Fibroblast of skin of right quadriceps (primary cell): ENCODE measurements at places on chromosomes 3 and 15.

DNA sequence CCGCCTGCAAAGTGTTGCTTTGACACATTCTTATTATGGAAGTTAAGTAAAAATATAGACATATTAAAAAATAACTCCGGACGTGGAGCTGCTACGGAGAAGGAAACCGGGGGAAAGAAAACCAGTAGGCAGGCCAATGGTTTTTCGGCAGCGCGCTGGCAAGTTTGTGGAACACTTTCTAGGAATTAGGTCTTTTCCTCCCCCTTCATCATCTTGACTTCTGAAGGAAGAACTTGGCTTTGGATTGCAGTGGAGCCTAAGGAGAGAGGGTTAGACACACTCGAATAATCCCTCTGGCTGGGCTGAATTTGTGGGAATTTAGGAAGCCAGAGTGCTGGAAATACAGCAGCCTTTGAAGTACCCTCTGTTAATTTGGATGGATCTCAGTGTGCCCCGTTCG, 317 bp downstream of the ROBO2 start:
- DNase-seq, result peak; percentile 8

DNA sequence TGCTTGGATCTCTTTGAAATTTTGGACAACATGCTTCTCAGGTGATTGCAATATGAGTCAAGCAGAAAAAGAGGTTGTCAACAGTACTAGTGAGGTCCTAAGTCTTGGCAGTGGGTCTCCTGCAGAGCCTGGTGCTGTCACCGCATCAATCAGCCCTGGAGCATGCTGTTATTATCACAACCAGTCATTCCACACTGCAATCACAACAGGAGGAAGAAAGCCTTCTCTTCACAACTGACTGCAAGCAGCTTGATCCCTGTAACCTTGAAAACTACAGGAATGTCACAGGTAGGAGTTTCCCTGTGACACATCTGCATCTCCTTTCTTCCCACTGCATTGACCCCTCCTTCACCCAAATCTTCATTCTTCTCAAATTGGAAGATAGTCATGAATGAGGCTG, 451.1 kb upstream of the ATP11B start:
- DNase-seq, result no peak

DNA sequence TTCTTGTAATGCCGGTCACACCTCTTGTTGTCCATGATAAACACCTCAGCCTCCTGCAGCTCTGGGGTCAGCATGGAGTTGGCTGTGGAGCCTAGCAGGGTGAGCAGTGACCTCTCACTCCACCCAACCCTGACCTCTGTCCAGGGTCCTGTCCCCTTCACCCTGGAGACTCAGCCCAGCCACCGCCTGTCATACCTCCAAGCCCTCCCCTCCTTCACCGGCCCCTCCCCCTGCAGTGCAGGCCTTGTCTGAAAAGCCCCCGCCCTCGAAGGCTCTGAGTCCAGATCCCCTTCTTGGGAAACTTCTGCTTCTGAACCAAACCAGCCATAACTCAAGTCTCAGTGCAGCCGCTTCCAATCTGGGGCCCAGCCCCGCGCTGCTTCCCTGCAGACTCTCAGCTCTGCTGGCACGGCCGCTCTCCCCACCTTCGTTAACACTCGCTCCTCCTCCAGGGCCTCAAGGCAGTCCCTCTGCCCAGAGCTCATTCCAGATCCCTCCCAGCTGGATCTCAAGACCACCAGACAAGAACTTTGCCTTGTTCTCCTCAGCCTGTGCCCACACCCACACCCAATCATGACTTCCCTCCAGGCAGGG, 25.4 kb upstream of the PRSS50 start:
- no peak for DNase-seq

GRCh38 chr15:84962955-84963354, 18.7 kb upstream of the PDE8A start:
- no peak for DNase-seq

- no peak for DNase-seq
These were observed 1.4 kb downstream of the WNT7A start for GRCh38 chr3:13878281-13879101.
